SHP77 (cell line): ENCODE measurements at places on chromosomes 11 and 22.

- DNase-seq = no peak
Measured at GRCh38 chr11:14784230-14784629, 107.8 kb downstream of the CYP2R1 start.

DNA sequence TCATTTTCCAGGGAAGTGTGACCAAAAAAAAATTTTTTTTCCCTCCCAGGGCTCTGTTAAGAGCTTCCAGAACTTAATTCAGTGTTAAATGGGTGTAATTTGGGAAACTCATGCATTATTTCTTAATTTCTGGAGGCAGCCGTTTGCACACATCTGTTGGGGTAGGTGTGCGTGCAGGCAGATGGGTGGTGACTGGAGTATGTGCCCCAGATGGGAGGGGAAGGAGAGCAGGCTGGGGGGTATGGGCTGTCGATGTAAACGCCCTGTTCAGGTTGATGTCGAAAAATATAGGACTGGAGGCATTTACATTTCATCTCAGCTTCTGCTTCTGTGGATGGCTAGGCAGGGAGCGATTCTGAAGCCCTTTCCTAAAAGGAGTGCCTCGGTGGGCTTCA, 13.7 kb upstream of the SHISAL1 start:
- no peak for DNase-seq

DNA sequence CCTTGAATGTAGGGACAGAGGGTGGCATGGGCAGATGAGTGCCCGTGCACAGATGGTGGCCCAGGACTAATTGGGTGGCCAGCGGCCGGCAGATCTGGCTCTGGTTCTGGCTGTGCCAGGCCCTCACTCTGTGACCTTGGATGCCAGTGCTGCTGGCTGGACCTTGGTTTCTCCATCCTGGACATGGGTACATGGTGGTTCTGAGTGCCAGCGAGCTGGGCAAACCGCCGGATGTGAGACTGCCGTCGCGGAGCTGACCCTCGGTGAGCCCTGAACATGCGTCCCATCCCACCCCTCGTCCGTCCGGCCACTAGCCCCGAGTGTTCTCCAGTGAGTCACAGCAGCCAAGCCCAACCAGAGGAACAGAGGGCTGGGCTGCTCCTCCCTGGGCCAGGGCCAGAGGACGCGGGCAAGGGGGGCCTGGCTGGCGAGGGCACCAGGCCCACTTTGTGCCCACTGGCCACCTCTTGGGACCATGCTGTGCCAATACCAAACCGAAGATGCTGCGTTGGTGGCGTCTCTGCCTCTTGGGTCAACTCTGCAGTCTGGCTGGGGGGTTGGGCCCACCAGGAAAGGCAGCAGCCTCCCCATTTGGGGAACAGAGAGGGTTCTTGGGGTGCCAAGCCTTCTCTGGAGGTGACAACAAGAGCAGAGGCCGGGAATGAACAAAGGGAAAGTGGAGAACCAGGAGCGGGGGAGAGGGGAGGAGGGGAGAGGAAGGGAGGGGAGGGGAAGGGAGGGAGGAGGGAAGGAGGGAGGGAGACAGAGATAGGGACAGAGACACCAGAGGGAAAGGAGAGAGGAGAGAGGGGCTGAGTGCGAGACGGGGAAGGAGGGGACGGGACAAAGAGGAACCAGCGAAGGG, 10.7 kb downstream of the LSP1 start:
- DNase-seq = no peak

DNA sequence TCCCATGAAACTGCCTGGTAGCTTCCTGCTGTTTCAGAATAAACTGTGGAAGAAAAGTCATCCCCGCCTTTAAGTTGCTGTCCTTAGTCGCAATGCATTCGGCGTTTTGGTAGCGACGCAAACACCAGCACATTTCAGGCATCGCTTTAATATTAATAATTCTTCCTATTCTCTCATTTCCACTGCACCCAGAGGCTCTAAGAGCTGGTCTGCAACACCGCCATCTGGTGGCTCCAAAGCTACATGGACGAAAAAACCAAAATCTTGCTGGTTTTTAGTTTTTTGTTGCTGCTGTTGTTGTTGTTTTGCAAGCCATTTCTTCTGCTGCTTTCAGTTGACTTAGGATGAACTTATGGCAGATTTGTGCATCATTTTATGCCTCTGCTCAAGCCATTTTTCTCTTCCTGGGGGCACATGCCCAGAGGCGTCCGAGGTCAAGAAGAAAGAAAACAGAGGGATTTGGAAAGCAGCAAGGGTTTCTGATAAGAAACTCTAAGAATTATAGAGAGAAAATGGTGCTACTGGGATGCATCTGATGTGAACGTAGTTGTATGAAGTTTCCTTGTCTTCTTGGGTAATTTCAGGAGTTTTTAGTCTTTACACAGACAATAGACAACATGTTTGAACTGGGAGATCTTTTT, 345.4 kb upstream of the KIRREL3 start:
- DNase-seq = no peak

GRCh38 chr11:126930091-126930841, 70.3 kb downstream of the KIRREL3 start:
- no peak for DNase-seq

GRCh38 chr11:3903207-3903896, 47.9 kb downstream of the STIM1 start:
- no peak for DNase-seq
